ENCODE measurements at places on chromosomes 4 and X.

DNA sequence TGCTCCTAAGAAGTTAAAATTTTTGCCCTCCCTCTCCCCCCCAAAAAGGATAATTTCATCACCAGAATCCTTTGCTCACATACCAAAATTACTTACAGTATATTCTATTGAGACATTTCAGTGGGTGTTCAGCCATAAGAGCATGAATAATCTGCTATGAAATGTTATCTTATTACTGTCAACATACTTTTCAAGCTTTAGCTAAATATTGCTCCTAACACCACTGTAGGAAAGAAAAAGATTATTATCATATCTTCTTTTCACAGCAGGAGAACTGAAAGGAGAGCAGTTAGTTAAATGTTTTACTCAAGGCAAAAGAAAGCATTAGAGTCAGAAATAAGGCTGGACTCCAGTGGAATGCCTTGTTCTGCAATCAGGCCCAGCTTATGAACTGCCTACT is 231.0 kb upstream of the GYPA start:
- no peak for DNase-seq

GRCh38 chr4:55312489-55313101 is 33.4 kb upstream of the SRD5A3 start:
- DNase-seq: no peak

DNA sequence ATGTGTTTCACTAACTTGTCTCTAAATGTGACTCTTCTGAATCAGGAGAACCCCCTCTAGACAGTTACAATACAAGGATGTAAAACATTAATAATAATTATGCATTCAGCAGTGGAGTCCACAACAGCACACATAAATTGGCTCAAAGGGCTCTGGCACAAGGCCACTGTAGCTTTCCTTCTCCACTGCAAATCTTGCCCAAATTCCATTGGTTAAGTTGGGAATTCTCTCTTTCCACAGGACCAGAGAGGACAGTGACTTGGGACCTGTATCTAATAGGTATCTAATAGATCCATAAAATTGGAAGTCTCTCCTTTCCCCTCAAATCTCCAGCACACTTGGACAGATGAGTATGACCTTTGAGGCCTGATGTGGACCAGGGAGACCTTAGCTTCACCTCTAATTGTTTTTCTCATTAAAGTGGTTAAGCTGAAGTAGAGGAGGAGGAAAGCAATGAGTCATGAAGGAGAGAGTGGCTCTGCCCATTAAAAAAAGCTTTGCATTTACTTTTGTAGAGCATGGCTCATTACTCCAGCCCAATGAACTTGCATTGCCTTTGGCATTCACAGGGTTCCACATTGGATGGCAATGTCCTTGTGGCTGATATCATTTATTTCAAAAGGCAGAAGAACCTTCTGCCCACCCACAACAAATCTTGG is 72.3 kb upstream of the SH3RF1 start:
- DNase-seq: no peak

DNA sequence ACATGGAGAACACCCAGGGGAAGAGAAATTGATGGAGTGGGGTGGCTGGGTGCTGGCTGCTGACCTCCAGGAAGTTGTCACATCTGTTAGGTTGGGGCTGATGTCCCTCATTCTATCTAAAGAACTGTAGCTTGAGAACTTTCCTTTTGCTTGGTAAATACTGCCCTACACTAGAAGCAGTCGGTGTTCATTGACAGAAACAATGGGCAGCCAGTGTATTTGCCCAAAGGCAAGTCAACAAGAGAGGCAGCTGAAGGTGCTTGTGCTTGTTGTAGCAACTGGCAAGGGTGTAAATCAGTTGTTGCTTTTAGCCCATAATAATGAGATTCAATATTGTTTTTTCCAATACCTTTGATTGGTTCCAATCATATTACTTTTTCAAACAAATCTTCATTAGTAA is 956 bp downstream of the TMEM154 start:
- no peak for DNase-seq

- DNase-seq: no peak
Observed at GRCh38 chr4:886244-886643, 45.9 kb downstream of the GAK start.

- no peak for DNase-seq
Observed at GRCh38 chr4:40887764-40888131, 138.0 kb downstream of the NSUN7 start.

DNA sequence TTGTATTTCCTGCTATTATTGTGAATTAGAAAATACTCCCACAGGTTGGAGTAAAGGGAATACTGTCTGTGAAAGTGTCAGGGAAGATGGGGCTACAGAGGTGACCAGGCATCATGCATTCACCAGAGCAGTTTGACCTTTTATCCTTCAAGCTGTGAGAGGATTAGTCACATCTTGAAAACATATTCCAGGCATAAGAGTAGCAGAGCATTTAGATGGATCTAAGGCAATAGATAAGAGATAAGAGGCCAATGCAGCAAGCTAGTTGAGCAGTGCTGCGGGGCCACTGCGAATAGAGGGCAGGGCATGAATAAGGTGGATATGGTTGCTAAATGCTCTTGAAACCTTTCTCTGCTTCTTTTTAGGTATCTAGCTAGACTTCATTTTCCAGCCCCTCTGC is 470.7 kb upstream of the FTHL17 start:
- DNase-seq: no peak

DNA sequence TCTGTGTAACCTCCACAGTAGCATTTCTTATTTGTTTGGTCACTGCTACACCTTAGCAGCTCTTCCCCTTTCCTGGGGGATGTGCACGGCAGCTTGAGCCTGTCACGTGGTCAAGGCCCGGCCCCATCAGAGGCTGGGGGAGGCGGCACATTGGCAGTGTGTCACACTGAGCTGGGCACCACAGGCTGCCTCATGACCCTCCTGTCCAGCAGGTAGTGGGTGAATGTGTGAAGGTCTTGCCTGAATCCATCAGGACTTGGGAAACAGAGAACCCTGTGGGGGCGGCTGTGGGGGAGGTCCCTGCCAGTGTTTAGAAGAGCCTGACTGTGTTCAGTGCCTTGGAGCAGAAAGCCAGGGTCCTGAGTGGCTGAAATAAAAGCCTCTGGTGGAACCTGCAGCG is 33.2 kb downstream of the WFS1 start:
- no peak for DNase-seq

DNA sequence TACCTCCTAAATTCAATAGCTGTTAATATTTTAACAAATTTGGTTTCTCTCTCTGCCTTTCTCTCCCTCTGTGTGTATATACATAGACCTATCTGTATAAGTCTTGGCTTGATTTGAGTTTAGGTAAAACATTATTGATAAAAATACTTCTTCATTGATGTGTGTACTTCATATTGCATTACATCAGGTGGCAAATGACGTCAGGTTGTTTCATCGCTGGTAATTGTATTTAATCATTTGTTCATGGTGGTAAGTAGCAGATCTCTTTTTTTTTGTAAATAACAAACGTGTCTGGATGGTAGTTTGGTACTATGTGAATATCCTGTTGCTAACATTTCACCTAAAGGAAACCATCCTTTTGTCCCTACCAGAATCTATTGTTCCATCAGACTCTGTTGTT is 55.1 kb downstream of the GALNT7 start:
- no peak for DNase-seq

GRCh38 chrX:153885968-153886903 is at the start of gene L1CAM:
TSS of gene L1CAM (minus strand) at chrX:153886173. CDS start at chrX:153875836, 10,337 bp downstream.
- no peak for DNase-seq

DNA sequence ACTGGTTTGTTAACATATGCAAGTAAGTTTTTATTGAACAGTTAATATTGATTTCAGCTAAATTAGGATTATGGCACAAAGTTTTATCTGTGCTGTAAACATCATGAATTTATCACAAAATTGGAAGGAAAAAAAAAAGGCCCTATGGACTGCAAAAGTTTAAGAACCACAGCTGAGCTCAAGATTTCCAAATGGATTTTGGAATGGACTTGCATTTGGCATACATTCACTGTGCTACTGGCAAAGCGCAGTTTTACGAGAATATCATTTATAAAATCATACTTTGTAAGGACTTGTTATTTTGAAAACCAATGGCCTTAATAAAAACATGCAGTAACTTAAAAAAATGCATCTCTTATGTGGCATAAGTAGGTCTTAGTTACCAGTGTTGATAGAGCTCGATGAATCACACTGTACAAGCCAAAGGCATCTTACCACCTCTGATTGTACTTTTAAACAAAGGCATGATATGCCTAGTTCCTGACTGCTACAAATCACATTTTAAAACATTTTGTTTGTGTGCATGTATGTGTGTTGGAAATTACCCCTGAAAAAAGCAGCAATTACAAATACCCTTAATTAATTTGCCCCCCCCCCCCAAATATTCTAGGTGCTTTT is 58.6 kb downstream of the TAB3 start:
- no peak for DNase-seq

GRCh38 chr4:150578745-150579501 is 3.0 kb upstream of the MAB21L2 start:
- DNase-seq: no peak

DNA sequence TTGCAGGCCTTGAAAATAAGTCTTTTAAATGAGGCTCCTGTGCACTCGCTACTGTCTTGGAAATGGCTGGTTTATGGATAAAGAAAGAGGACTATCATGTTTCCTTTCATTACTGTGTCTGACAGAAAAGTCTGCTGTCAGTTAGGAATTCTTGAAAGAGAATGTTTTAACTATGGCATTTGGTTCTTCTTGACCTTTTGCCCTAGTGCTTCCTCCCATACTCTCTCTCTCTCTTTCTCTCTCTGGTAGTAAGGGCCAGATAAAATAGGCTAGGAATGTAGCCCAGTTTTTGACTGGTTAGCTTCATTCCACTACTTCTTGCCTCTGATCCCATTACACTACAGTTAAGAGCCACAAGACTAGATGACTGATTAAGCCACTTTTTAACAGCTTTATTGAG is 29.8 kb downstream of the YY2 start:
- no peak for DNase-seq

GRCh38 chrX:123436512-123437136 is 252.5 kb downstream of the GRIA3 start:
- no peak for DNase-seq

GRCh38 chr4:46491455-46491854 is 101.5 kb upstream of the GABRA2 start:
- DNase-seq: no peak

DNA sequence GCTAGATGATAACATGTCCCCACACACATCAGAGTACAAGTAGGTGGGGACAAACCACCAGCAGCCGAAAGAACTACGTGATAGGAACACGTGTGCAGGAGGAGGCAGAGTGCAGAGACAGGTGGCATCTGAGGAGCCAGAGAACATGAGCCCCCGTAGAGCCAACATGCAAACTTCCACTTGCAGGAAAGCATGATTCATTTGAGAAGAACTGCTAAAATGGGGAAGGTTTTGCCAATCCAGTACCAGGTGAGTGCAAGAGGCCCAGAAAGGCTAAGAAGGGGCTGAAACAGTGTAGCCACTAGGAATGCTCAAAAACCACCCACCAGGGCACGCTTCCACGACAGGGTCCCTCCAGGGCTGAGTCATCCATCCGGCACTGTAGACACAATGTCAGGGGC is 149.8 kb upstream of the TENM3 start:
- DNase-seq: no peak

DNA sequence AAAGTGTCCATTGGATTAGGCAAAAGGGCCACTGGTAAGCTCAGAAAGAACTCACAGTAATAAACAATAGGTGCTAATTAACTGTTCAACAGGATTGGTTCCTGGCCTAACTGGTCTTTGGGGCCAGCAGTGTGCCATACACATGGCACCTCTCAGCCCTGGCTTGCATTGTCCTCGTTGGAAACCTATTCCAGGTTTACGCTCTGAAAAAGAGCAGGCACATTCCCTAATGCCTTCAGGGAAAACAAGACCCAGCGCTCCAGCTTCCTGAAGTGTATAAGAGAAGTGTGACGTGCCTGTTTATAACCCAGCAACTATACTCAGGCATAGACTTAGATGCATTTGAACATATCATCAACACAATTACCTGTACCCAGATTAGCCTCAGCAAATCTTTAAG is 51.9 kb upstream of the RBM47 start:
- no peak for DNase-seq

- DNase-seq: no peak
Observed at GRCh38 chr4:8687083-8687482, 94.5 kb downstream of the CPZ start.

GRCh38 chr4:140170299-140170698 is 16.3 kb upstream of the MAML3 start:
- no peak for DNase-seq

- DNase-seq: no peak
Observed at GRCh38 chr4:165384598-165384997, 5.8 kb downstream of the CPE start.

GRCh38 chrX:25851141-25851540 is 287.0 kb upstream of the MAGEB18 start:
- no peak for DNase-seq

GRCh38 chr4:71235311-71236201 is 103.3 kb upstream of the SLC4A4 start:
- DNase-seq: no peak

- DNase-seq: no peak
Observed at GRCh38 chr4:86521373-86521969, 72.6 kb upstream of the PTPN13 start.

DNA sequence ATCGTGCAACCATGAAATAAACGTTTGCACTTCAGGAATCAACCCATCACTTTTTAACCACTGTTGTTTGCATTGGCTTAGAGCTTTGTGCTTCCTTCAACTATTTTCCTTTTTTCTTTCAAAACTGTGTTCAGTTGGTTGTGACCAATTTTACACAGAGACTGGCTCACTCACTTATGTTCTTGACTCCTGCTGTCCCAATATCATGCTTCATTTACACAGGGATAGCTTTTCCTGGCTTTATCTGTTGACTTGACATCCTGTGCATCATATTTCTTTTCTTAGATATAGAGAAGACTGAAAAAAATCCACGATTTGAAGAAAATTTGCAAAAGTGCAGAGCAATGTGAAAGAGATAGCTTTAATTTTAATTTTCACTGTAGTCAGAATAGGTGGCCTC is 38.8 kb downstream of the REPS2 start:
- no peak for DNase-seq
